ENCODE measurements at places on chromosomes 12 and 14. TPM values are rescaled to one million over a fixed set of nuclear protein-coding genes. Genes with fewer than 3 reads are reported as not detected.
A peak's percentile ranks its signal among the peaks of the same experiment; 100 is the strongest.

DNA sequence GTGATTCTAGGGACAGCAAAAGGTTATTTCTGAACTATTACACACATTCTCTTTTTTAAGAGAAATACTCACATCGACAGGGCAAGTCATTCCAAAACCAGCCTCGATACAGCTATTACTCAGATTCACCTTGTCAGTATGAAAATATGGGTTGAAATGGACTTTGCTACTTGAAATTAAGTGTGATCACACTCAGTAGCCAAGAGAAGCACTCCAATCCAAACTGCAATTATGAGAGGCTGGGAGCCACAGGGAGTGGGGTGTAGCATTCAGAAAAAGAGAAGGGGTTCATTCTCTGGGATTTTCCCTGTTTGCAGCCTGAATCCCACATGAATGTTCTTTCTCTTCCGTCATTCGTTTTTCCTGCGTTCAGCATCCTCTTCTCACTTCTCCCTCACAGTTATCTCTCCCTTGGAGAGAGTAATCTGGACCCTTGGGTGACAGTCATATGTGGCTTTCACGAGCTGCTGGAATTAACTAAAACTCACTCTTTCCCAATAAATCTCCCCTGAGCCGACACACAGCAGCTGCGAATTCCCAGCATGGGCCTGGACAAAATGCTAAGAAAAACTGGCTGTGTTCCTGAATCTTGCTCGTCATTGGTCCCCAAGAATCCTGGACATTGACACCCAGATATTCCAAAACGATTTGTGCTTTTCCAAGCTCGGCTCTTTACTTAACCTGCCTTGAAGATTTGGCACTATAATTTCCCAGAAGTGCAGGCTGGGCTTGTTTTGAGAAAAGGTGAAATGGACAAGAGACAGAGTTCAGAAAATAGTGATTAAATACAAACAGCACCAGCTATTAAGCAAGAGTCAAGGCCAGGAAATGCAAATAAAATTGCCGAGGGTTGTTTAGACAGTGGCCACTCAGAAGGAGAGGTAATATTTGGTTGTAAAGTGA lies 199.5 kb upstream of the PLEKHG7 start:
- peak; percentile 56 for DNase-seq

DNA sequence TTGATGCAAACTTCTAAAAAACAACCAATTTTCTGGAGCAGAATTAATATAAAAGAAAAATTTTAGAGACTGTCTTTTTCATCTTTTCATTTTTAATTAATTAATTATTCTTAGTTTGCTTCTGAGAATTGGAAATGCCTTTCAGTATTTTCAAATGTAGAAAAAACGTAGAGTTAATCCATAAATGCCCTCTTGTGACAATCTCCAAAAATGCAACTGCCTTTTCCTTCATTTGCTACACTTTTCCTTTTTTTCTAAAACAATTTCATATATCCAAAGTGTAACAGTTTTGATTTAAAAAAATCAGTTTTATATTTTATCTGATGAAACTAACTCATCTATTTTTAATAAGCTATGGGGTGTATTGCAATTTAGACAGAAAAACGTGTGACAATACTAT lies 409.3 kb downstream of the PRKD1 start:
- no peak for DNase-seq

GRCh38 chr12:72368719-72369422 lies 96.7 kb downstream of the TRHDE start:
- peak; percentile 37 for DNase-seq

DNA sequence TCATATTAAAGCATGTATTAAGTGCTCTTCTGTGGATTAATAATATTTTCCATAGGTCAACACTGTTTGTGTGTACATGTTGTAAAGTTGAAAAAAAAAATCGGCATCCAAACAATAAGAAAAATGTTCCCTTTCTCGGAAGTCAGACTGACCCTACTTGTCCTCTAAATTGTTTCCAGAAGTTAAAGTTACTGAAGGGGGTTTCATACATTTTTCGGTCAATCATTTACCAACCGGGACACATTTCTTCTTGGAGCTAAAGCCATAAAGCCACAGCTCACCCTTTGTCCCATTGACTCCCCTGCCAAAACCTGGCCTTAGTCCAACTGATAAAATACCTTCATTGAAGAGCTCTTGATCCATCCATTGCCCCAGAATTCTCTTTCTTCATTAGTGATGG lies 230.0 kb downstream of the ANO2 start:
- peak; percentile 67 for DNase-seq

DNA sequence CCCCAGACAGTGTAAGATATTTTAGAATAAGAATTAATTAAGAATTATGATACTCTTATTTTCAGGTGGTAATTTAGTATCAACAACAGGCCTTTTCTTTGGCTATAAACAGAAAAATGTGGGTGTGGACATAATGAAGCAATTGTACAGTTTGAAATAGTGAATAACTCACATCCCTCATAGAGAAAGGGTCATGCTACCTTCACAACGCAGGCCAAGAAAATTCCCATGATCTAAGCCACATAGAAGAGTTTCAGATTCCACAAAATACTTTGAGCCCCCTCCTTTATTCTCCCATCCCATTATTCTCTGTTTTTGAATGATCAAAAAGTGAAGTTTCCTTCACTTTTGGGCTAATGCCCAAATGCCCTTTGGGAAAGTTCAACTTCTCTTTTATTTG lies 23.5 kb upstream of the DHRS7 start:
- no peak for DNase-seq

- no peak for DNase-seq
These were observed 270.4 kb downstream of the NEDD1 start for GRCh38 chr12:97177481-97177880.

GRCh38 chr14:70822530-70823185 lies 13.3 kb upstream of the MAP3K9 start:
- peak; percentile 89 for DNase-seq

RNASE4 gene
- polyA plus RNA-seq, result 37.1 TPM

CARMIL3 gene
- polyA plus RNA-seq, result 2.4 TPM

DNA sequence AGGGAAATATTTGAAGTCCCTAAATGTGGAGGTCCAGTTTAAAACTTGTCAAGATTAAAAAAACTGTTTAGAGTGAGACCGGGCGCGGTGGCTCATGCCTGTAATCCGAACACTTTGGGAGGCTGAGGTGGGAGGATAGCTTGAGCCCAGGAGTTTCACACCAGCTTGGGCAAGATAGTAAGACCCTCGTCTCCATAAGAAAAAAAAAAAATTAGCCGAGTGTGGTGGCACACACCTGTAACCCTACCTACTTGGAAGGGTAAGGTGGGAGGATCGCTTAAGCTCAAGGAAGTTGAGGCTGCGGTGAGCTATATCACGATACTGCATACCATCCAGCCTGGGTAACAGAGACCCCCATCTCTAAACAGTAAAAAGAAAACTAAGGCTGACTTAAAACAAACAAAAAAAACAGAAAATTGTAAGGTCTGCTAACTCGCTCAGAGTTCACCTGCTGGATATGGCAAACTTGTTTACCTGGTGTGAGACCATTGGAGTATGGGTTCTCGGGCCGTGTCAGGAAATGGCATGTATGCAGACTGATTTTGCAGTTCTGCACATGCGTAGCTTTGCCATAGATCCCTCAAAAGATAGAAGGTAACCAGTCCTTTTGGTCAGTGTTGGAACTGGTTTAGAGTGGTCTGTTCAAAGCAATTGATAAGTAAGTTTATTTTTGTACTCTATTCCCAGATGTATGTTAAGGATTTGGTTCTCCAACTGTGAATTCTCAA lies 2.1 kb downstream of the RNF10 start:
- DNase-seq, result no peak

DNA sequence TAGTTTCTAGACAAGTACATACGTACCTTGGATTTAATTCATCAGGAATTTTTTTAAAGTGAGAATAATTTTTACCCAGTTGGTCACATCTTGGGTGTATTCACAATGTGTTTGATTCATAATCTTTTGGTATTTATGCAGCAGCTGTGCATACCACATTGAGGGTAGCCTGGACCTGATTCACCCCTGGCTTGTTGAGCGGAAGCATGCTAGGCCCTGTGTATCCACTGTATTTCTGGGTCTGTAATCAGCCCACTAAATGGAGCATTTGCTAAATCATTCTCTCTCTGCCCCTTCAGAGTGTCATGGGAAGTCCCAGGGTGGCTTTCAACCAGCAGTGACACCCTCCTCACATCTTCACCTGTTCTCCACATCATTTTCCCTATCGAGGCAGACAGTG lies 203.8 kb upstream of the RGS6 start:
- DNase-seq, result no peak

DNA sequence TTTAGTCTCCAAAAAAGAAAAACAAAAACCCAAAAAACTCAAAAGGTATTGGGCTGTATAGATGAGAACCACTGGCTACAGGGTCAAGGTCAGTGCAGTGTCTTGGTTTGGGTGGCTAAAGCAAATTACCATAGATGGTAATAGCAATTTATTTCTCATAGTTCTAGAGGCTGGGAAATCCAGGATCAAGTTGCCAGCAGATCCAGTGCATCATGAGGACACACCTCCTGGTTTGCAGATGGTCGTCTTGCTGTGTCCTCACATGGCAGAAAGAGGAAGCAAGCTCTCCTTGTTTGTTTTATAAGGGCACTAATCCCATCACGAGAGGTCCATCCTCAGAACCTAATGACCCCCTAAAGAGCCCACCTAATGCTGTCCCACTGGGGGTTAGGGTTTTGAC lies 11.2 kb downstream of the COX14 start:
- DNase-seq, result no peak

C14orf93 gene
- 15.1 TPM for polyA plus RNA-seq

FAM181A gene
- not detected for polyA plus RNA-seq

RNFT2 gene
- 2.0 TPM for polyA plus RNA-seq

GRCh38 chr12:115096588-115097397 lies 412.8 kb upstream of the TBX3 start:
- DNase-seq, result no peak

DNA sequence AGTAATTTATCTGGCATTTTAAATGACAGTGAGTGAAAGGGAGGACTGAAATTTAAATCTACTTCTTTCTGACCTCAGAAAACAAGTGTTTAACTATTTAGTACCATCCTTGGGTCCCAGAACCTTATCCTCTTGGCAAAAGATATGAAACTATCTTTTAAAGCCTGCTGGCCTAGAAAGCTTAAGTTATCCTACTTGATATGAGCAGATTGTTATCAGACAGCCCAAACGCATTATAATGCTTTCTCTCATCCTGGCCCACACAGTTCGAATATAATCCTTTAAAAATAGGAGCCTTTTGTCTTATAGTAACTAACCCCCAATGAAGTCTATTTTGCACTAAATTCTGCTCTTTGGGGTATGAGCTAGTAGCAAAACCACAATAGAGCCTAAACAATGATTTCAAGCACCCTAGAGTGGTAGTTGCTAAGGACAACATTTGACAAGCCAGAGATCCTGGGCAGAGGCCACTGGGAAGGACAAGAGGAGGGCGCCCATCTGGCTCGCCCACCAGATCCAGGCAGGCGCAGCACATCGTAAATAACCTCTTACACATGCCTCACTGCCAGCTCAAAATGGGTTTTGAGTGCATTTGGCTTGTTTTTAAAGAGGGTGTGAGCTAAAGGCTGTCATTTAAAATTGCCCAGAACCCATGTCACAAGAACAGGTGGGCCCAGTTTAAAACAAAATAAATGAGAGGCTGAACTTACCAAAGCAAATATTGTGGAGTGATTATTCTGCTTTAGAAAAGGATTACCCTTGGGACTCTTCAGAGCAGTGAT lies 37.7 kb upstream of the CRY1 start:
- DNase-seq, result no peak

DNA sequence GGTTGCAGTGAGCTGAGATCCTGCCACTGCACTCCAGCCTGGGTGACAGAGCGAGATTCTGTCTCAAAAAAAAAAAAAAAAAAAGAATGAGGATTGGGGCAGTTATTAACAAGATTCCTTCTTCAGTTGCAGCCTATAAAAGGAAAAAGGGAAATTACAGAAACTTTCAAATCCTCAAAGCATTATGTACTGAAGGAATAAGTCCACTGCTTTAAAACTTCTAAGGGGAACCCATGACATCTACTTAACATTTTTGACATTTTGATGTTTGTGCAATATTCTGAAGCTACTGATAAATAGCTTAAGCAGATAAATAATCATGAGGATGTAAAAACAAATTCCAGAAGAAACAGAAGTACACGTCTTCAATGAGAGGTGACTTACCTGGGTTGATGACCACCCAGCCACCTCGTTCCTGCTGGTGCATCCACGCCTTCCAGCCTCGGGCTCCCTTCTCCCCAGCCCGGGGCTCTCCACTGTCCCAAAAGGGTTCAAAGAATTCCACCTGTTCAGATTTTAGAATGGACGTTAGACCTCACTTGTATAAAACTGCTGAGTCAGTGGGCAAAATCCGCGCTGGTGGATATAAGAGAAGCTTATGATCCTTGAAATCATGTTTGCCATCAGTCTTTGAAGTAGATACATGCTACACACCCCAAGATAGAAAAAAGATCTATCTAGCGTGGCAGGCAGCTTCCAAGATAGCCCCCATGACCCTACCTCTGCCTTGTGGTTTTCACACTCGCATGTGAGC lies 33.7 kb downstream of the NRDE2 start:
- no peak for DNase-seq

DNA sequence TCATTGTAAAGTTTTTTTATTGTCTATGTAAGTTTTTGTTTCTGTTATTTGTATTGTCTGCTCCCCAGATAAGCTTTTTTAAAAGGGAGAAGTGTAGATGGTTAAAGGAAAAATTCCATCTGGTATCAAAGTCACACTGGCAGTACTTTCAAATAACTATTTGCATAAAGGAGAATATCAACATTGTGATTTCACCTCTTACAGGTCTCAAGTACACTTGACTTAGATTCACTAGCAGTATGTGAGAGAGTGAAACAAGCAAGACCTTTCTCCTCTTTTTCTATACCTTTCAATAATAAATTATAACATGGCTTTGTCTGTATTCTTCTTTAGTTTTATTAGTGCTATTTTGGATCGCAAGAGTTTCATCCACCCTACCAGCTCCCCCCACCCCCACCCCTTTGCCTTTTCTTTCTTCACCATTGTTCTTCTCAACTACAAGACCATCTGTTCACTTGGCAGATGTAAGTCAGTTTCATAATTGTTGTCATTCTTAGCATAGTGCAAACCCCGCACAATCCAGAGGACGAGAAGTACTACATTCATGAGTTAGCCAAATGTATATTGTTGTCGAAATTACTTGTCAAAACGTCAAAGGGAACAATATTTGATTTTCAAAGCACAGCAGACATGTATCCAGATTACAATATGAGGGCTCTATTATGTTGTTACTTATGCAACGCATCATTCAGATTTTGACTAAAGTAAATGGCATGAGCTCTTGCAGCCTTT lies 602.7 kb upstream of the FLRT2 start:
- no peak for DNase-seq

GPHB5 gene
- polyA plus RNA-seq, result not detected

GRCh38 chr14:60274448-60274847 lies 25.4 kb downstream of the PPM1A start:
- peak; percentile 28 for DNase-seq

SLC4A8 gene
- 6.3 TPM for polyA plus RNA-seq

HOXC4 gene
- 14.0 TPM for polyA plus RNA-seq

C12orf42 gene
- polyA plus RNA-seq, result 0.16 TPM

Measured in large intestine (tissue), 12 donors.